ENCODE measurements at places on chromosomes 6 and 20. TPM values are rescaled to one million over a fixed set of nuclear protein-coding genes. Genes with fewer than 3 reads are reported as not detected.

OR2J2 gene
- not detected for total RNA-seq

CLDN20 gene
- total RNA-seq, result not detected

PTK6 gene
- total RNA-seq, result 0.16 TPM

C6orf15 gene
- not detected for total RNA-seq

TGM3 gene
- 0.16 TPM for total RNA-seq

PPP1R3G gene
- total RNA-seq, result 1.2 TPM

ADGB gene
- total RNA-seq, result 0.94 TPM

EFCAB8 gene
- total RNA-seq, result not detected

GJA1 gene
- 87.7 TPM for total RNA-seq

LY6G6D gene
- not detected for total RNA-seq

TNFRSF6B gene
- not detected for total RNA-seq

LST1 gene
- 0.94 TPM for total RNA-seq

SRMS gene
- not detected for total RNA-seq

C6orf52 gene
- 1.7 TPM for total RNA-seq

PGK2 gene
- total RNA-seq, result not detected

MAK gene
- total RNA-seq, result 0.16 TPM

THEMIS gene
- total RNA-seq, result 0.62 TPM

NFATC2 gene
- total RNA-seq, result 0.47 TPM

PARD6B gene
- 17.5 TPM for total RNA-seq

TASP1 gene
- 27.5 TPM for total RNA-seq

NHLRC1 gene
- total RNA-seq, result 2.8 TPM

HUS1B gene
- 1.9 TPM for total RNA-seq

ATXN1 gene
- total RNA-seq, result 102 TPM

NR2E1 gene
- total RNA-seq, result 9.8 TPM

SLC12A5 gene
- total RNA-seq, result 19.2 TPM

TMEM217 gene
- 1.2 TPM for total RNA-seq

PSMB1 gene
- total RNA-seq, result 203 TPM

LTA gene
- not detected for total RNA-seq

HLA-DQA1 gene
- total RNA-seq, result 0.16 TPM

AP5S1 gene
- total RNA-seq, result 5.5 TPM

TTK gene
- 4.2 TPM for total RNA-seq

BTN1A1 gene
- total RNA-seq, result not detected

F13A1 gene
- 8.4 TPM for total RNA-seq

ERVFRD-1 gene
- not detected for total RNA-seq

All from occipital lobe (tissue), 3 donors.